ENCODE measurements at places on chromosomes 3 and 15. TPM values are rescaled to one million over a fixed set of nuclear protein-coding genes. Genes with fewer than 3 reads are reported as not detected.

DNA sequence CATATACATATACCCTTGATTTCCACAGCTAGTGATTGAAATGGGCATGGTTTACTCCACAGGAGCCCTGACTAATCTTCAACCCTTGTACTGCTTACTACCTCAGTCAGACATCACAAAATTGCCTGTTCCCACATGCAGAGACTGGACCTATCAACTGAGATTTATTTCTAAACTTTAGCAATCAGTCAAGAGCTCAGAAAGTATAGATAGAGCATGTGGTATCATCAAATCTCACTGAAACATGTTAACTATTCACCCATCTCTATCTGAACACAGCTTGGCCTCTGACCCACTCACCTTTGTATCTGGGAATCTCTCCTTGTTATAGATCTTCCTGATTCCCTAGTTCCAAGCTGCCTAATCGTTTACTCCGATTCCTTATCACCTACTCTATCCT, 14.6 kb downstream of the ADAM10 start:
- no peak overlapping the region for H3K27ac ChIP-seq
- no peak for DNase-seq
- no peaks in the 10 kb centered on the region for H3K27me3 ChIP-seq
- H3K4me1 ChIP-seq, result peaks cover 55% of the 10 kb centered on the region

GRCh38 chr3:51966016-51966415, 1.2 kb downstream of the PCBP4 start:
- peaks cover 4% of the 10 kb centered on the region for H3K36me3 ChIP-seq
- peaks cover 2% of the 10 kb centered on the region for H3K27me3 ChIP-seq
- peaks cover 5% of the 10 kb centered on the region for H3K4me1 ChIP-seq
- peak overlapping the region; percentile 81 for H3K4me3 ChIP-seq
- DNase-seq, result no peak

DNA sequence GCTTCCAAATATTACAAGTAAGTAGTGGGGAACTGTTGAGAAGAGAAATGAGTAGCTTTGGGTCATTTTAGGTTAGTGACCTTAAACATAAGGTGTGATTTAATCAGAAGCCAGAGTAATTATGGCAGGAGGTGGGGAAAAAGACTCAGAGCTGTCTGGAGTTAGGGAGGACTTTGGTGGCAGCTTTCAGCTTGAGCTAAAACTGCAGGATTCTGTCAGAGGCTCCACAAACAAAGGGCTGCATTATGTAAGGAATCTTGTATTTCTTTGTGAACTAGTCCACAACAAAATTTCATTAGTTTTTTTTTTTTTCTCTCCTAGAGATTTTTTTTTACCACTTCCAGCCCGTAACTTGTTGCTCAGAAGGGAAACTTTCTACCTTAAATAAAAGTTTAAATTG, 345.3 kb downstream of the TIGIT start:
- no peaks in the 10 kb centered on the region for H3K36me3 ChIP-seq
- H3K4me1 ChIP-seq, result no peaks in the 10 kb centered on the region
- no peak overlapping the region for H3K27ac ChIP-seq
- no peak for DNase-seq
- no peaks in the 10 kb centered on the region for H3K27me3 ChIP-seq
- no peak overlapping the region for H3K4me3 ChIP-seq

- no peaks in the 10 kb centered on the region for H3K27me3 ChIP-seq
- no peak overlapping the region for H3K4me3 ChIP-seq
- no peak for DNase-seq
- no peaks in the 10 kb centered on the region for H3K4me1 ChIP-seq
- no peak overlapping the region for H3K27ac ChIP-seq
These were observed 450.8 kb downstream of the OCA2 start for GRCh38 chr15:27648359-27648758.

Gene EPHA3
- total RNA-seq, result not detected

- no peaks in the 10 kb centered on the region for H3K4me1 ChIP-seq
- no peaks in the 10 kb centered on the region for H3K36me3 ChIP-seq
- no peak overlapping the region for H3K27ac ChIP-seq
- no peak overlapping the region for H3K4me3 ChIP-seq
- H3K27me3 ChIP-seq, result no peaks in the 10 kb centered on the region
These were observed 6.6 kb downstream of the GRIP2 start for GRCh38 chr3:14533457-14533958.

DNA sequence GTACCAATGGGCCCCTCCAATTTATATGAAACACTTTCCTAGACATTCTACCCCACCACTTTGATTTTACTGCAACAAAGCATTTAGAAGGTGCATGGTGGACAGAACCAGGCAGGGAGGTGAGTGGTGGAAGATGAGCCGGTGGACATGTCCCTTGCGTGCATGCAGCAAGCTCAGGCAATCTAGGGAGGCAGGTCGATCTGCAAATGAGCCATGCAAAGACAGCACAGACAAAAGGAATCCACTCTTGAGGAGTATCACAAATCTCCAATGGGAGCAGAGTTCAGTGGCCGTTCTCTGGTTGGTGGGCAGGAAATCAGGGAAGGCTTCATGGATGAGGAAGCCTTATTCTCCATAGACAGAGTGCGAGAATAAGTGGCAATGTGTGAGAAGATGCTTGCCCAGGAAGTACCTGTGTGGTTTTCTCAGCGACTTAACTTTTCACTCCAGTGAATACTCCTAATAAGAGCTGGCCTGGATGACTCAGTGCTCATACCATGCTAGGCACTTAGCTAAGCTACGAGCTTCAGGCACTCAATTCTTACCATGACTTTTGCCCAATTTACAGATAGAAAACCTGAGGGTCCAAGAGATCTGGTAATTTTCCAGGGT, 152.5 kb downstream of the FOXP1 start:
- DNase-seq, result no peak
- no peak overlapping the region for H3K27ac ChIP-seq
- no peaks in the 10 kb centered on the region for H3K27me3 ChIP-seq
- H3K4me1 ChIP-seq, result peaks cover 49% of the 10 kb centered on the region

- peaks cover 6% of the 10 kb centered on the region for H3K27me3 ChIP-seq
- no peak overlapping the region for H3K4me3 ChIP-seq
- H3K36me3 ChIP-seq, result no peaks in the 10 kb centered on the region
- peaks cover 4% of the 10 kb centered on the region for H3K4me1 ChIP-seq
- H3K27ac ChIP-seq, result no peak overlapping the region
These were observed 4.1 kb upstream of the CLASP2 start for GRCh38 chr3:33722191-33722590.

Gene FES
- 51.9 TPM for total RNA-seq

GRCh38 chr3:157040456-157040855, 119.5 kb downstream of the CCNL1 start:
- peaks cover 78% of the 10 kb centered on the region for H3K27me3 ChIP-seq
- H3K36me3 ChIP-seq, result no peaks in the 10 kb centered on the region
- no peak for DNase-seq
- no peak overlapping the region for H3K27ac ChIP-seq

GRCh38 chr3:59456852-59457485, 407.1 kb upstream of the CFAP20DC start:
- no peak overlapping the region for H3K27ac ChIP-seq
- no peaks in the 10 kb centered on the region for H3K27me3 ChIP-seq
- no peak overlapping the region for H3K4me3 ChIP-seq
- peaks cover 36% of the 10 kb centered on the region for H3K4me1 ChIP-seq

Gene B3GALNT1
- 0.32 TPM for total RNA-seq

DNA sequence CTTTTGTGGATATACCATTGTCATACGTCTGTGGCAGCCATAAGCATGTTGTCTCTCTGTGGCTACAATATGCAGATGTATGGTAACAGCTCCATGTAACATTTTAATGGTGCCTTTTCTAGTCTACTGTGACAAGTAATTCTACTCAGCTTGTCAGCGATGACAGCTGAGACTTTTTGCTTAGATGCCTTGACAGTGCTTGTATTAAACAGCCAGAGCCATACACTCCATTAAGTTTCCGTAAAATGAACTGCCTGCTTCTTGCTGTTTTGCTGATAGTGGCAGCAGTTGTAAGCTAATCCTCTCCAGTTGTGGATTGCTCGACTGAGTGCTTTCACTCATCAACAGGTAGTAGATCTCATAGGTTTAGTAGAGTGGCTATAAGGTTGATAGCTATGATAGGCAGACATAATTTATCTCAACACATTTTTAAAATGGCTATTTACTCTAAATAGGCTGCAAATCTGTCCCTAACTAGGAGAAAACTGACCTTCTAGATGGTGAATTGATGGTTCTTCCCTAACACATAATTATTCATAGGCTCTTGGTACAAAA, 260.2 kb upstream of the NAALADL2 start:
- DNase-seq, result no peak
- H3K4me1 ChIP-seq, result no peaks in the 10 kb centered on the region
- H3K27me3 ChIP-seq, result no peaks in the 10 kb centered on the region
- H3K27ac ChIP-seq, result no peak overlapping the region
- H3K4me3 ChIP-seq, result no peak overlapping the region
- H3K36me3 ChIP-seq, result no peaks in the 10 kb centered on the region

- no peak overlapping the region for H3K27ac ChIP-seq
- H3K36me3 ChIP-seq, result no peaks in the 10 kb centered on the region
- H3K4me1 ChIP-seq, result peaks cover 19% of the 10 kb centered on the region
- no peak for DNase-seq
These were observed 117.7 kb downstream of the CD47 start for GRCh38 chr3:107973152-107973551.

DNA sequence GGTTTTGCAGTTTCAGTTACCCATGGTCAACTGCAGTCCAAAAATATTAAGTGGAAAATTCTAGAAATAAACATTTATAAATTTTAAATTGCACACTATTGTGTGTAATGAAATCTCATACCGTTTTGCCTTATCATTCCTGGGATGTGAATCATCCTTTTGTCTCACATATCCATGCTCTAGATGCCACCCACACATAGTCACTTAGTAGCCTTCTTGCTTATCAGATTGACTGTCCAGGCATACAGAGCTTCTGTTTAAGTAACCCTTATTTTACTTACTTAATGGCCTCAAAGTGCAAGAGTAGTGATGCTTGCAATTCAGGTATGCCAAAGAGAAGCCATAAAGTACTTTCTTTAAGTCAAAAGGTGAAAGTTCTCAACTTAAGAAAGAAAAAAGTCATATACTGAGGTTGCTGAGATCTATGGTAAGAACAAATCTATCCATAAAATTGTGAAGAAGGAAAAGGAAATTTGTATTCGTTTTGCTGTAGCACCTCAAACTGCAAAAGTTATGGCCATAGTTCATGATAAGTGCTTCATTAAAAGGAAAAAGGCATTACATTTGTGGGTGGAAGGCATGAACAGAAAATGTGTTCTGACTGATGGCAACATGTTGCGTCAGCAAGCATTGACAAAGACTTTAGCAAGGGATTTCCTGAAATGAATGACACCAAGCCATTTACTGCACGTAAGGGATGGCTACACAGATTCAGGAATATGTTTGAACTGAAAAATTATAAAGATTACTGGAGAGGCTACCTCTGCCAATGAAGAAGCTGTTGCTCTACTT, 43.8 kb downstream of the SPATA16 start:
- no peaks in the 10 kb centered on the region for H3K4me1 ChIP-seq
- H3K36me3 ChIP-seq, result no peaks in the 10 kb centered on the region
- no peaks in the 10 kb centered on the region for H3K27me3 ChIP-seq
- DNase-seq, result no peak

DNA sequence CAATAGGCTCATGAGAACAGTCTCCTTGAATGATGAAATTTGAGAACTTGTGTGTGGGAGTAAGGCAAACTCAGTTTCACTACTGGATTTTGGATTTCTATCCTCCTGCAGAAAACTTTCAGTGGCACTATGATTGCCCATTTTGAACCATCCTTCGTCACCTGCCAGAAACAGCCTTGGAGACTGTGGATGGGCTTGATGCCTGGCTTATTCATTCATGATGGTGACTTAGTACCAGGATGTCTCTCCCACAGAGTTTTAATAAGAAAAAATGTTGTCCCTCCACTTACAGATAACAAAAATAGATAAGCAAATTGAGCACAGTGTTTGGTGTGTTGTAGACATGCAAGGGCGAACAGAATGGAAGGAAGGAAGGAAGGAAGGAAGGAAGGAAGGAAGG, 53.5 kb upstream of the CPNE4 start:
- H3K27me3 ChIP-seq, result no peaks in the 10 kb centered on the region
- DNase-seq, result no peak
- H3K36me3 ChIP-seq, result no peaks in the 10 kb centered on the region
- no peak overlapping the region for H3K27ac ChIP-seq
- no peaks in the 10 kb centered on the region for H3K4me1 ChIP-seq

GRCh38 chr3:99957151-99957796, 139.6 kb downstream of the CMSS1 start:
- H3K4me3 ChIP-seq, result no peak overlapping the region
- no peaks in the 10 kb centered on the region for H3K36me3 ChIP-seq
- H3K27me3 ChIP-seq, result no peaks in the 10 kb centered on the region
- no peak overlapping the region for H3K27ac ChIP-seq
- H3K4me1 ChIP-seq, result peaks cover 15% of the 10 kb centered on the region

GRCh38 chr3:51999846-52000245, 4.2 kb upstream of the RPL29 start:
- no peak overlapping the region for H3K27ac ChIP-seq
- no peak for DNase-seq
- peaks cover 17% of the 10 kb centered on the region for H3K27me3 ChIP-seq
- H3K4me1 ChIP-seq, result peaks cover 8% of the 10 kb centered on the region
- H3K4me3 ChIP-seq, result no peak overlapping the region

- no peak overlapping the region for H3K27ac ChIP-seq
- H3K4me3 ChIP-seq, result no peak overlapping the region
- DNase-seq, result no peak
- peaks cover 46% of the 10 kb centered on the region for H3K4me1 ChIP-seq
- peaks cover 2% of the 10 kb centered on the region for H3K27me3 ChIP-seq
These were observed 119.0 kb upstream of the MEF2A start for GRCh38 chr15:99446565-99447496.

Gene ATP8B4
- 75.3 TPM for total RNA-seq

DNA sequence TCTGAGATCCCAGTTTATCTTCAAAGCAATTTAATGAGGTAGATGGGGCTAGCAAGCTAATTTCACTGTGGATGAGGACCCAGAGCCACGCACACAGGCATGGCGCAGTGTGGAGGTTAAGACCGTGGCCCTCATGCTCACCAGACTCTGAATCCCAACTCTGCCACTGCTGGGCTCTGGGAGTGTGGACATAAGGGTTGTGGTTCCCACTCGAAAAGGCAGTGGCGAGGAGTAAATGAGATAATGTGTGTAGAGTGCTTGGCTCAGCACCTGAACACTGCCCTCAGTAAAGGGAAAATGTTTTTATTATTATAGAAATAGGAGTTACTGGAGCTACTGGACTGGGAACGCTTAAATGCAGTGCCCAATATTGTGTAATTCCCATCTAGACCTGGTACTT, 243.5 kb upstream of the TPM1 start:
- peaks cover 9% of the 10 kb centered on the region for H3K27me3 ChIP-seq
- no peaks in the 10 kb centered on the region for H3K36me3 ChIP-seq
- no peaks in the 10 kb centered on the region for H3K4me1 ChIP-seq
- H3K27ac ChIP-seq, result no peak overlapping the region

- H3K27me3 ChIP-seq, result no peaks in the 10 kb centered on the region
- no peak overlapping the region for H3K4me3 ChIP-seq
- H3K4me1 ChIP-seq, result peaks cover 27% of the 10 kb centered on the region
- H3K27ac ChIP-seq, result peak overlapping the region; percentile 57
- no peak for DNase-seq
These were observed 31.7 kb downstream of the LINS1 start for GRCh38 chr15:100570275-100570674.

DNA sequence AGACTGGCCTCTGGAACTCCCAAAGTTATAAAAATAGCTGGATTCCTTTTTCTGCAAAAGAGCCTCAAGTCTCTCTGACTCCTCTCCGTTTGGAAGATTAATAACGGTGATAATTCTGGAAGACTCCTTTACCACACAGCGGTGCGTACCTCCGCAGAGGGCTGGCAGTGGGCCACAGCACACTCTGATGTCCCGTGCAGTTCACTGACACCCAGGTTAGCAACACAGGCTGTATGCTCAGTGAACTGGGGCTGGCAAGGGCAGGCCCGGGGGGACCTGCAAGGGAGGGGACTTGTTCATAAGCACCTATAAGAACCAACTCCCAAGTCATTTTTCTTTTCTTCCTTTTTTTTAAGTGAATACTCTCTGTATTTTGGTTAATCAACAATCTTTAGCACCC, 120.3 kb upstream of the TJP1 start:
- no peak overlapping the region for H3K4me3 ChIP-seq
- no peaks in the 10 kb centered on the region for H3K36me3 ChIP-seq
- no peak for DNase-seq
- H3K27ac ChIP-seq, result no peak overlapping the region
- no peaks in the 10 kb centered on the region for H3K27me3 ChIP-seq
